ENCODE measurements at places on chromosomes 1 and 21.

DNA sequence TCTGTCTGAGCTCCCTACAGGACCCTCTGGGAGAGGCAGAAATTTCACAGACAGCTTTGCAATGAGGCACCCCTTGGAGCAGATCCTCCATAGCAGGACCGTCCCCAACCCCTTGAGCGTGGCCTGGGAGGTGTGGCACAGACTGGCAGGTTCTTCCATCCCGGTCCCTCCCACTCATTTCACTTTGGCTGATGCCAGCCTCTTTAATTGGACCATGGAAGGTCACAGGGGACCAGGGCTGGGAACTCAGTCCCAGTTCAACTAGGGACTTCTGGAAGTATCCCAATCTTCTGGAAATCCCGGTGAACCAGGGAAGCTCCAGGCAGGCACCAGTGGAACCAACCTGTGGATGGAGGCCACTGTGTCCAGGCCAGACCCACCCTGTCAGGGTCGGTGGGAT lies 83.7 kb downstream of the SPSB1 start:
- DNase-seq: no peak

GRCh38 chr1:966704-967300 lies 520 bp downstream of the PLEKHN1 start:
- peak; percentile 50 for DNase-seq

DNA sequence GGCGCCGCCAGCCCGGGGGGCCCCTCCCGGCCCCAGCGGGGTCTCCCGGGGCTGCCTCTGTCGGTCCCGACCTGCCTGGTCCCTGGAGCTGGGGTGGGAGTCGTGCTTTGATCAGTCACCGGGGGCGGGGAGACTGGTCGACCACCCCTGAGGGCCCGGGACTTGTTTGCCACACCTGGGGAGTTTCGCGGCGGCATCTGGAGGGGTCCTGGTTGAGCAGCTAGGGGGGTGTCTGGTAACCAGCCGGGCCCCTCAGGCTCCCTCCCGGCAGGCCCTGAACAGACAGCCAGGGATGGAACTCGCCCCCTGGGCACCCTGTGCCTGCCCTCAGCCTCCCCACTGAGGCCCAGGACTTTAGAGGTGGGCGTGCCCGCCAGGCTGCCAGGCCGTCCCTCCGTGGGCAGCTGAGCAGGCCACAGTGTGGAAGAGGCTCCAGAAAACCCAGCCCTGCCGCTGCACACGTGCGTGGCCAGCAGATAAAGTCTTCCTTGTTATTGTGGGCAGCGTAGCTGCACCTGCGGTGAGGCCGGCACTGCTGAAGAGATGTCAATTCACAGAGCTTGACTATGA lies 13.3 kb upstream of the SAMD11 start:
- DNase-seq: no peak

DNA sequence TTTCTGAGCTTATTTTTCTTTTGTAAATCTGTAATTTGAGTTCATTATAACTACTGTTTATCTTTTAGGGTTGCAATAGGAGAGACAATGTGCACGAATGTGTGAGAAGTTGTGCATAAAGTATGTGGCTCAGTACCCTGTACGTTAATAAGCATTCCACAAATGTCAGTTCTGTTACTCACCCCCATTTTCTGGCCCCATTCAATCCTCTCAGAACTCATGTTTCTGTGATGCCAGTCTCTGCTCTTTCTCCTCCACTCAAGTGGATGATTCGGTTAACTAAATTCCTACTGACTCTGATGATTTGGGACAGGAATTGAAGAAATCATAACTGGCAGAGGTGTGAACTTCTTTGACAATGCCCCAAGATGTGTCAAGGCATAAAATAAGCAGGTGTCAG lies 10.2 kb upstream of the DMRTB1 start:
- no peak for DNase-seq

GRCh38 chr1:76832521-76832920 lies 34.8 kb upstream of the ST6GALNAC5 start:
- DNase-seq: no peak

DNA sequence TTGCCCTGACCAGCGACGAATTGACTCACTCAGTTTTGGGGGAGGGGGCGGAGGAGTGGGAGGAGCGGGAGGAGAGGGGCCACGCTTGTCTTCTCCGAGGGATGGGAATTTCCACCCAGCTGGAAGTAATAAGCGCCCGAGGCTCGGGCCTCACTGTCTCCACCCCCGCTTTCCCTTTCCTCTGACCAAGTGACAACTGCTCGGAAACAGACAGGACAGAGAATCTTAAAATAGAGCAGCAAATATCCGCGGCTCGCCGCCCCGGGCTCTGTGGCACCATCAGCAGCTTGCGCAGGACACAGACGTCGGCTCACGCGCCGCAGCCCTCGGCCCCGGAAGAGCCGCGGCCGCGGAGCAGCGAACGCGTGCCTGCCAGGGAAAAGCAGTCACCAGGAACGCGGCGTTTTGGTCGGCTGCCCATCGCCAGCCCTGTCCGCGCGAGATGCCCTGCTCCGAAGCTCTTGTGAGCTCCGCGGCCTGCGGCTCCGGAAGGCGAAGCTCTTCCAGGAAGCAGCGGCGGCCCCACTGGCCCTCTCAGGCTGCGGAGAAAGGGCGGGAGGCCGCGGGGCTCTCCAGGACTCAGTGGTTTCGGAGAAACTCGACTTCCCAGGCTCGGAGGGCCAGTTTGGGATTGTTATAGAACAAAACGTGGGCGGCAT lies 10.7 kb upstream of the RGS16 start:
- peak; percentile 35 for DNase-seq

DNA sequence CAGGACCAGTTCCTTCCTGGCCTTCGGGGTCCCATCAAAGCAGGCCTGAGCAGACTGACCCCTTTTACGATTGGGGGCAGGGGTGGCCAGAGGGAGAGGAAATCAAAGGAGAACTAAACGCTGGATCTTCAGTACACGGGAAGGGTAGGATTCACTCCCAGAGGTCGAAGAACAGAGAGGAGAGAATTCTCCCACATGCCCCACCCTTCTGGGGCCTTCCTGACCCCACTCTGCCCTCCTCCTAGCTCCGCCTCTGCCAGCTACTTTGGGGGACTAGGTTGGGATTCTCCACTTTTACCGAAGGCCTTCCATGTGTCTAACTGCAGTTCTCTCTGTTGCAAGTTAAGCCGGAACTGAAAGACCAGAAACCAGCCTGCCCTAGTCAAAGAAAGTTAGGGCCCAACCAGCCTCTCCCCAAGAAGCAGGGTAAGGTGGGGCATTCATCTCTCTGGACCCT lies 654 bp upstream of the ARHGEF2 start:
- no peak for DNase-seq

DNA sequence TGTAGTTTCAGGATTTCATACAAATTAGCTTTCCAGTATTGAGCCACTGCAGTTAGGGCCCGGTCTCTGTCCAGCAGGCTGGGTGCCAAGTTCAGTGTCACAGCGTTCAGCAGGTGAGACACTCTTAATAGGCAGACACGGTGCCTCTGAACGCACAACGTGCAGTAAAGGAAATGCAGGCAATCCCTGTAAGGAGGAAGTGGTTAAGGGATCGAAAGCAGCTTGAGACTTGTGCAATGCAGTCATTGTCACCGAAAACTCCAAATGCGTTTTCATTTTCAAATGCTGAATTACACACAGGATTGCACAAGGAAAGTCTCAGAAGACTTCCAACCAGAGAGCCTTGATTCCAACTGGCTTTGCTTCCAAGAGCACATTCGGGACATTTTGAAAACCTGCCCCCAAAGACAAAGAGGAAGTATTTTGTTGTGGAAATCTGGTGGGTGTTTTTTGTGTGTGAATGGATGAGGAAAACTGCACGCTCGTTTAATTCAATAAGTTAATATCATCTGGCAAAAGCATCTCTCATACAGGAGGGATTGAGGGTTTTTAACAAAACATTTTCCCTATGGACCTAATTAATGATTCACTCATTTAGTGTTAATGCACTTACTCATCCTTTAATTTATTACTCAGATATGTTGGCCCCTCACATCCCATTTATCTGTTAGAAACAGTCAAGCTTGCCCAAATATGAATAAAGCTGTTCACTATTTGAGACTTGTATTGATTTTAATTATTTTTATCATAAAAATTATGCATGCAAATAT lies 61.6 kb downstream of the PTGS2 start:
- DNase-seq: peak; percentile 48

GRCh38 chr1:176017722-176018121 lies 189.4 kb downstream of the COP1 start:
- no peak for DNase-seq

DNA sequence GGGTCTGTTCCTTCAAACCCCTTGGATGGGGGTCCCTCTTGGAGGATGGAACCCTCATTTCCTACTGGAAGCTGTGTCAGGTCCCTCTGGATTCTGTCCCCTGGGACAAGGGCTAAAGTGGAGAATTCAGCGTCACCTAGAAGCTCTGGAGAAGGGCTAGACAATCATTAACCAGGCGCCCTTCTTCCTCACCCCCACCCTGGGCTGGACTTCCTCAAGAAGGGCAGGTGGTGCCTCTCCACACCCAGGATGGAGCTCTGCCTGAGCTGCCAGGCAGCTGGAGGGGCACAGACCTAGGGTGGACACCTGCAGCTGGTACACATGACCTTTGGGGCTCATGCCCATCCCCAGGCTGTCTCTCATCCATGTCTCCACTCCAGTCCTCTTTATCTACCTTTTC lies 3.6 kb downstream of the CELF3 start:
- DNase-seq: no peak

DNA sequence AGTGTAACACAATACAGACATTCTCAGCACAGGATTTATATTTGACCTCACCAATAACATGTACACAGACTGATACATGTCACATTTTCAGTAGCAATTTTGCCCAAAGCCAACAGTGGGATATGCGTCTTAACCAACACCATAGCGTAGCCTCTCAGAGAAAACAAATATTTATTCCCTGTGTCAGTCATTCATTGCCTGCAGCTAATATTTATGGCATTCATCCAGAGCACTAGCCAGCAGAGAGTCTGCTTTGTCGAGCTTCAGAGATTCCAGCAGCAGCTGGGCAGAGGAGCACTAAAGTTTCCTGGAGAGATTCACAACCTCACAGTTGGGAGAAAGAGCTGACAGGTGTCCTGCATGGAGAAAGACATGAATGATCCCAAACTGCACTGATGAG lies 400.7 kb upstream of the DAB1 start:
- DNase-seq: no peak

GRCh38 chr1:91776068-91776794 lies 109.7 kb downstream of the TGFBR3 start:
- no peak for DNase-seq

DNA sequence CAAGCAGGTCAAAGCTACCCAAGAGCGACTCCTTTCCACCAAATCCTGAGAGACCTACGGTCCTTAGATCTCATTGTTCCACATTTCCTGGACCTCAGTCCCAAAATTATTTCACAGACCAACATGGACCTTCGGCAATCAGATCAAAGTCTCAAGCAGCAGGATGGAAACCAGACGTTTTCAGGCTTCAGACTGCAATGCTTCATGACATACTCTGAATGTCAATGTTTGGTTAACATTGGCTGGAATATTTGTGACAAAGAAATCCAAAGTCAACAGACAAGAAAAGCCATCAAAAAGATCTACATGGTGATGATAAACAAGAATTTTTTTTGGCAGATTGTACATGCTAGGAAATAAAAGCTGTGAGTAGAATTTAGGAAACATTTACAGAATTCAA lies 1057.3 kb downstream of the ADGRL2 start:
- no peak for DNase-seq

GRCh38 chr1:68481041-68481440 lies 15.8 kb downstream of the DEPDC1 start:
- no peak for DNase-seq

DNA sequence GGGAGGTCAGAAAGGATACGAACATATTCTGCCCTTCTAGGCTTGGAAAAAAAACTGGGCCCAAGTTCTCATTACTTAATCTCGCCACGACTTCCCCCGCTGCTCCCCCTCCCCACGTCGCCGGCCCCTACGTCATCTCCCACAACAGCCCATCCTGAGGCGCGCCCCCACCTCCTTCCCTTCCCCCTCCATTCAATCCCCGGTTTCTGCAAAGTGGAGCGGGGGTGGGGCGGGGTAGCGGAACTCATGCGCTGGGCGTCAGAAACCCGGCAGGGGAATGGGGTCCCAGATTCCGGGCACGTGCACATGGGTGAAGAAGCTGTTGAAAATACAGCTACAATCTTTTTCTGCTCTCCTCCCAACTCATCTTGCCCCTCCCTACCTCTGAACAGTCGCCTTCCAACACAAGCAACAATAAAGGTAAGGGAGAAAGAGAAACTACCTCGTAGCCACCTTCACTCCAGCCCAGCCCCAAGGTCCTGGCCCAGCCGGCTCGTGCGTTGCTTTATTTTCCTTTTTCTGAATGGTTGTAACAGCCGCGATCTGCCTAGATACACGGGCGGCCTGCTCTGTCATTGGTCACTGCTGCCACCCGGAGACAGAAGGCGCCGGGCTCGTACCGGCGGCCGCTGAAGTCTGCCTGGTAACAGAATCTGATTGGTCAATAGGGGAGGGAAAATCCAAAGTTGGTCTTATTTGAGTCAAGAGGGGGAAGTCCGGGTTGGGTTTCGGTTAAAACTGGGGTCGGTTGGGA lies at the start of gene RFX5:
RFX5 (minus strand) TSS at position 484 of the 754 bp plus-strand sequence. CDS start 932 bp downstream, outside the sequence.
- DNase-seq: peak; percentile 73

GRCh38 chr1:207499573-207499972 lies 3.6 kb downstream of the CR1 start:
- DNase-seq: peak; percentile 65

DNA sequence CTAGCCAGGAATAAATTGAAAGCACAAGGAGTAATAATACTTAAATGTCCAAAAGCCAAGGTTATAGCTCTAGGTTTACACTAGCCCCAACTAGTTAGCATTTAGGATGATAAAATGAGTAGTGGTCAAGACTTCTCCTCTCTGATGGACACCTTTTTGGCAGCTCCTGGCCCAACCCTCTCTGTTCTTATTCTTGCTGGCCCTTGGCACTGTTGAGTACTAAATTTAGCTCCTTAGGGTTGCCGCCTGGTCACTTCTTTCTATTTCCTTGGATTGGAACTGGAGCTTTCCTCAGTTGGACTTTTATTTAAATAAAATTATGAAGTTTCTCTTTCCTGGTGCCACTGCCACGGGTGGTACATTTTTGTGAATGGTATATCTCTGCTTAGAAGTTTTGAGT lies 28.3 kb downstream of the ARID1A start:
- DNase-seq: no peak

DNA sequence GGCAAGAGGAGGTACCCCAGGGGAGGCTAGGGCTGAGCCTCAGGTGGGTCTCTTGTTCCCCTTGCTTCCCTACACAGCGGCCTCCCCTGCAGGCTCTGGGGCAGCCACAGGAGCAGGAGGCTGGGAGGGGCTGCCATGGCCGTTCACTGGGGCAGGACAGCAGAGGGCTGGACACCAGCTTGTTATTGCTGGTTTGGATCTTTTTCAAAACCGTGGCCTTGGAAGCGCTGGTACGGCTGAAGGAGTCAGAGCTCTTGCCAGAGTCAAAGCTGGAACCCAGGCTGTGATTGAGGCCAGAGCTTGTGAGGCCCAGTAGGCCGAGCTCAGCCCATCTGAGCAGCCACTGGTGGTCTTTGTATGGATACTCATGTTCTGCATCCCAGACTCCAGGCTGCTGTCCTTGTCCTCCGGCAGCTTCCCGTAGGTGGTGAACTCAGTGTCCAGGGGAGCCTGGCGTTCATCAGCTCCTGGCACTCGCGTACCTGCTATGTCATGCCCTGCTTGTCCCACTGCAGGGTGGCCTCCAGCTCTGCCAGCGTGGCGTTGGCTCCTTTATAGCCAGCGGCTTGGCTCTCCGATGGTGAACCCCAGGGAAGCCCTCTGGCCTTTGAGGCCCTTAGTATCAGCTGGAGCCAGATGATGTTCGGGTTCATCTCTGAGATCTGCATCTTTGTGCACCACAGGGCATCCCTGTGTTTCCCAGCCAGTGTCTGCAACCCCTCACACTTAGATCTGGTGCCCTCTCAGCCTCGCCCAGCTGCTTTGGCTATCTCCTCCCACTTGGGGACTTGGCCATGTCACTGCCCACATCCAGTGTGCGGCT lies 40.3 kb upstream of the THEM4 start:
- no peak for DNase-seq

GRCh38 chr21:42424914-42425541 lies 21.3 kb downstream of the UBASH3A start:
- peak; percentile 90 for DNase-seq
